ENCODE measurements at places on chromosomes 5 and 9. TPM values are rescaled to one million over a fixed set of nuclear protein-coding genes. Genes with fewer than 3 reads are reported as not detected.

- no peak for DNase-seq
Observed at GRCh38 chr9:129579294-129579693, 41.6 kb downstream of the C9orf50 start.

DNA sequence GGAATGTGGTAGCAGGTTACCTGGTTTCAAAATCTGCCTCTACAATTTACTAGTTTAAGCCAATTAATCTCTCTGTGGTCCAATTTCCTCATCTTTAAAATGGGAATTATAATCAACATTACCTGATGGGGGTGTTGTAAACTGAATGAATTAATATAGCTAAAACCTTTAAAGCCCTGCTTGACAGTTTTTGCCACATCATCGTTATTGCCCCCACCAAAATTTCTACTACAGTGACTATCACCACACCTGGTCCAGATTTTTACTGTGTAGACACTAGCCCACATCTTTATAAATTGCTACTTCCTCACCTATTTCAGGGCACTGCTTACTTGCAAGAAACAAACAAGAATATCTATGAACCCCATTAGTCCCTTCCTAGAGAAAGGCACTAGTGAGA, 65.0 kb downstream of the MLLT3 start:
- DNase-seq, result no peak

Gene NUTM2G
- not detected for total RNA-seq

Gene TRAF1
- total RNA-seq, result 4.5 TPM

DNA sequence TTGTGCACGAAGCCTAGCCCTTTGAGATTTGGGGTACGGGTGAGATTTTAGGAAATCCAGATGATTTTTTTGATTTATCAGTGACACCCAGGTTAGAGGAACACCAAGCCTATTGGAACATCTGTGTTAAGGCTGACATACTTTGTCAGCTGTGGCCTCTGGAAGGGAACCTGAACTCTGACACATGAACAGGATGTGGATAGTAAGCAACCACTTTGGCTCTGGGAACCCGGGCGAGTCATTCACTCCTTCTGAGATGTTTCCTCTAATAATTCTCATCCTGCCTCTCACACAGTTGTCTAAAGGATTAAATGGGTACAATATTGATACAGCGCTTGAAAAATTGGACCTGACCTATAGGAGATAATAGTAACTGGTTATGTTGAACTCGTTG, 67.8 kb downstream of the FGF1 start:
- no peak for DNase-seq

Gene IRX2
- total RNA-seq, result 15.4 TPM

- DNase-seq, result no peak
Observed at GRCh38 chr9:70485273-70485858, 70.9 kb upstream of the KLF9 start.

Gene PCDHB15
- total RNA-seq, result 9.4 TPM

Measured in neural progenitor cell (in vitro differentiated cells).